H1 (cell line): ENCODE measurements at places on chromosomes 1 and 21. TPM values are rescaled to one million over a fixed set of nuclear protein-coding genes. Genes with fewer than 3 reads are reported as not detected.
A peak's percentile ranks its signal among the peaks of the same experiment; 100 is the strongest.

The METTL13 gene
- polyA plus RNA-seq, result 38.1 and 39.6 TPM in 2 replicates

The DNAI4 gene
- polyA plus RNA-seq, result 0.08 and 0.32 TPM in 2 replicates

The LIN28A gene
- 313 and 403 TPM in 2 replicates for polyA plus RNA-seq

The RCAN1 gene
- 1.7 and 1.8 TPM in 2 replicates for polyA plus RNA-seq

The GJA9 gene
- not detected in 2 replicates for polyA plus RNA-seq

The DNM3 gene
- polyA plus RNA-seq, result 2.0 and 2.3 TPM in 2 replicates

The C1QA gene
- polyA plus RNA-seq, result not detected in 2 replicates

The TRIM62 gene
- 6.3 and 8.7 TPM in 2 replicates for polyA plus RNA-seq

The KPRP gene
- polyA plus RNA-seq, result not detected in 2 replicates

The CHODL gene
- 0.16 and 0.39 TPM in 2 replicates for polyA plus RNA-seq

The HS2ST1 gene
- 2.9 and 5.2 TPM in 2 replicates for polyA plus RNA-seq

The CGN gene
- 15.9 and 20.4 TPM in 2 replicates for polyA plus RNA-seq

The TAS1R3 gene
- 0.03 and 0.16 TPM in 2 replicates for polyA plus RNA-seq

The GJA4 gene
- polyA plus RNA-seq, result 3.9 and 4.3 TPM in 2 replicates

The CTSS gene
- not detected in 2 replicates for polyA plus RNA-seq

The DENND2C gene
- polyA plus RNA-seq, result 0.96 and 1.8 TPM in 2 replicates

DNA sequence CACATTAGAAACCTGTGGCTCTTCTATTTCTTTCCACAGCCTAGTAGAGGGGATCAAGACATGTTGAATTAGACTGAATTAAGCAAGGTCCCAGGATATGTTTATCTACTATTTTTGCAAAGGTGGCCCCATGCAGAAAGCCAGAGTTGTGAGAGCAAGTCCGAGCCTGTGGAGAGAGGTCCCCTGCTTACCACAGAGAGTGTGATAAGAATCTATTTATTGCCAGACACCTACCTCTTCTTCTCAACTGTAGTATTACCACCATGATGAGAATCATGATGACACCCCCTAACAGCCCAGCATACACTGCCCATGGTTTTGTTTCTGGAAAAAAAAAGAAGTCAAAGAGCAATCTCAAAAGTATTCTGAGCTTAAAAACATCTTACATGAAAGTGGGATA, 23.0 kb downstream of the SLAMF1 start:
- DNase-seq, result no peak

DNA sequence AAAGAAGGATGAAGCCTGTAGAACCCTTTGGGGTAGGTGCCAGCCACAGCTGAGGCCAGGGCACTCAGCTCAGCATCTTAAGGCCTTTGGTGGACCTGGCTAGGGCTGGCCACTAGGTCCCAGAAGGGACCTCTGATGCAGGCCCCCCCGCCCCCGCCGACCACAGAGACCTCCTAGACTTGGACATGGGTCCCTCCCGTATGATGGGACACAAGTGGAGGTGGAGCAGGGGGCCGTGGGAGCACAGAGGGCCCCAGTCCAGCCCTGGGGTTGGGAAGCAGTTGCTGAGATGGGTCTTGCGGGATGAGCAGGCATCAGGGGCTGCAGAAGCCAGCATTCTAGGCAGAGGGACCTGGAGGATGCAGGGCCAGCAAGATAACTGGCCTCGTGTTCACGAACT, 3.2 kb downstream of the B4GALT2 start:
- no peak for DNase-seq

GRCh38 chr1:247506831-247507230, 29.4 kb downstream of the OR2C3 start:
- DNase-seq, result no peak

DNA sequence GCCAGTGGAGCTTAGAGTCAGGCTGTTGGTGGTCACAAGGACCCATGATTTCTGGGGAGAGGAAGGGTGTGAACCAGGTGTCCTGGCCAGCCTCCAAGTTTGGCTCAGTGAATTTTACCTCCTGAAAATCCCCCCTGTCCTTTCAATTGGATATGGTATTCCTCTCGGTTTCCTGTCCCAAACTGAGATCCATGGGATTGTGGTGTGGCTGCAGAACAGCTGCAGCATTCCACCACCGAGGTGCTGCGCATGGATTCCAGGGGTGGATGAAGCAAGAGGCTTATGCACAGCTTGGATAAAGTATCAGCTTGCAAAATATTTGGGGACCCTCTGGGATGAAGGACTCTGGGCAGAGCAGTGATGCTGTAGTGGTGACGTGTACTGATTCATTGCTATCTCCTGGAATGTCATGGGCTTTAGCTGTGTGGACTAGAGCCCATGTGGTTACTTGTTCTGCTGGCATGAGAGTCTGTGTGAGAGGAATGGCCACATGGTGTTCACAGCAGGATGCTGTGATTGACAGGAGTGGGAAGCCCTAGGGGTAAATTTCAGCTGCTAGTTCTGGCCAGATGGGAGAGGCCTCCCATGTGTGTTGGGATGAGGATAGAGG, 148.7 kb upstream of the SPAG17 start:
- no peak for DNase-seq

- DNase-seq, result no peak
Measured at GRCh38 chr21:38954588-38955004, 148.9 kb downstream of the ETS2 start.

DNA sequence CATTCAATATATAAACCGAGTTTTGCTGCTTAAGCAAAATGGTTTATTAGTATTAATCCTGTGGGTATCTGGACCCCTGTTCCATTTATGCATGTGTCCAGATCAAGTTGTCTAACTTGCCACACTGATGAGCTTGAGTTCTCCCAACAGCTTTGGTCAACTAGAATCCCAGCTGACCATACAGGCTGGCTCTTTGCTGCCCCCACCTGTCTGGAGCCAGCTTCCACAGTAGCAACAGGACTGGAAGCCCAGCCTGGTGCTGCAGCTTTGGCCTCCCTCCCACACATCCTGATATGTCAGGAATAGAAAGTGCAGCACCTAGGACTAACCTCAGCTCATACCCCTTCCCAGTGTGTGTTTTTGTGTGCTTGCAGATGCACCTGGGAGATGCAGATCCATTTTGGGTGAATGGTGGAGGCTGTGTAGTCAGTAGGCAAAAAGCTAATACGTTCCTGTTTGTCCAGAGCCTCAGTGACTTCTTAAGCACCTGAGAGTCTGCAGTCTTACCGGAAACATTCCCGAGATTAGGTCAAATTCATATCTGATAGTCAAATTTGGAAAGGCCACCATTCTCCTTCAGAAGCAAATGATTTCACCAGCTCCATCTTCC, 40.9 kb upstream of the BEND5 start:
- DNase-seq, result peak; percentile 76

DNA sequence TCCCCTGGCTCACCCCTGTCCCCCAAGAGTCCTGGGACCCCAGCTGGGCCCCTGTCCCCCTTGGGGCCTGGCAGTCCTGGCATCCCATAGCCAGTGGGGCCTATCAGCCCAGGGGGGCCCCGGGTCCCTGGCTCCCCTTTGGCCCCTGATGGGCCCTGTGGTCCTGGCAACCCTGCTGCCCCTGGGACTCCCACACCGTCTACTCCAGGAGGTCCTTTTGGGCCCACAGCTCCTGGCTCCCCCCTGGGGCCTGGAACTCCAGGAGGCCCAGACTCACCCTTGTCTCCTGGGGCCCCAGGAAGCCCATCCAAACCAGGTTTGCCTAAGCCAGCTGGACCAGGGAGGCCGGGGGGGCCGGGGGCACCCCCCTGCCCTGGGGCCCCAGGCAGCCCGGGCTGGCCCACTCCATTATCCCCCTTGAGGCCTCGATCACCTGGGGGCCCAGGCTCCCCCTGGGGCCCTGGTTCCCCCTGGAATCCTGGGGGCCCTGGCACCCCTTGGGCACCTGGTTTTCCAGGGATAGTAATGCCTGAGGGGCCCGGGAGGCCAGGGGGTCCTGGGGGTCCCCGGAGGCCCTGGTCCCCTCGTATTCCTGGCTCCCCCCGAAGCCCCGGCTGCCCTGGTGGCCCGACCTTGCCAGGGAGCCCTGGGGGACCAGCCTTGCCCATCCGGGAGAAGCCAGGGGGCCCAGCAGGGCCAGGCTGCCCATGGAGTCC, 10.1 kb downstream of the ADPRS start:
- DNase-seq, result no peak

DNA sequence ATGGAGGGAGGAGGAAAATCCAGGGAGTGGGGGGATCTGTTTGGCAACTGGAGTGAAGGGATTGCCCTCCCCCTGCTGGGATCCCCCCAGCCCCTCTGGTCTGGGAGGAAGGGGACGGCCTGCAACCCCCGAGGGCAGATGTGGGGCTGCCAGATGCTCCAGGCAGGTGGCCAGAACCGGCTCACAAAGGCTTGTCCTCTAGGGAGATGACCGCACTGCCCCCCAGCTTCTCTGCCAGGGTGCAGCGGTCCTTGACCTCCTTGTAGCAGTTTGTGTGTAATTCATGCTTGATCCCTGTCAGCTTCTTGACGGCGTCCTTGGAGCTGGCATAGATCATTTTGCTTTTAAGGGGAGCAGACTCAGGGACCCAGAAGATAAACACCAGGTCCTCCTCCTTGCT, 69.2 kb downstream of the ROR1 start:
- no peak for DNase-seq

GRCh38 chr1:236143104-236143948, 987 bp downstream of the GPR137B start:
- no peak for DNase-seq

- DNase-seq, result no peak
Measured at GRCh38 chr1:27571439-27572018, 32.4 kb downstream of the AHDC1 start.

DNA sequence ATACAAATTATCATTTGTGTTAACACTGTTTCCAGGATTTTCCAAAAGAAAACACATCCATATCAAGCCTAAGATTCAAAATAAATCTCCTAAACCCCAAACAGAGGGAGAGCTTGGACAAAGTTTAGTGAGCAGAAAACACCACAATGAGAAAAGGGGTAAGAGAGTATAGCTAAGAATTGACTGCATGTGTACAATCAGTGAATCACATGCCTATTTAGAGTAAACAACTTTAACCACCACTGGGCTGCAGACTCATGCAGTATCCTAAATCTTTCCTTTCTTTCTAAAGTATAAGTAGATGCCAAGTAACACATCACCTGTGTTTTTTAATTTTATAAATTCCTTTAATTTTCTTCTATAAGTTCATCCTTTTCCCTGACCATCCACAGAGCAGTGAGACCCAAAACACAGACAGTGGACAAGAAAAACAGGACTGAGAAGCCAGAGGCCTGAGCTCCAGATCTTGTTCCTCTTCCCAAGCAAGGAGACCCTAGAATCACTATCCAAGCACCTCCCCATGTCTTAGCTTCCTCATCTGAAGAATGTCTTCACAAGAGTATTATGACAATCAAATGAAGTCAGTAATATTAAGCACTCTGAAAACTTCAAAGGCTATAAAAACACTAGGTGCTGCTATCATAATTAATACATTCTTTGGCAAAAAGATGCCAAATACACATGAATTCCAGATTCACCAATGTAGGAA, 93.1 kb downstream of the VAV3 start:
- no peak for DNase-seq

GRCh38 chr1:178417858-178418257, 78.9 kb downstream of the CLEC20A start:
- DNase-seq, result no peak

- no peak for DNase-seq
Measured at GRCh38 chr1:30255111-30255724, 468.2 kb downstream of the MATN1 start.

- DNase-seq, result no peak
Measured at GRCh38 chr1:45101947-45102346, 89.9 kb downstream of the UROD start.

- DNase-seq, result no peak
Measured at GRCh38 chr1:204287466-204287891, 72.2 kb downstream of the PLEKHA6 start.

- peak; percentile 94 for DNase-seq
Measured at GRCh38 chr1:25905680-25906643, at the start of gene STMN1. STMN1 (minus strand) TSS chr1:25906419; CDS start chr1:25904676, 1,743 bp downstream.

DNA sequence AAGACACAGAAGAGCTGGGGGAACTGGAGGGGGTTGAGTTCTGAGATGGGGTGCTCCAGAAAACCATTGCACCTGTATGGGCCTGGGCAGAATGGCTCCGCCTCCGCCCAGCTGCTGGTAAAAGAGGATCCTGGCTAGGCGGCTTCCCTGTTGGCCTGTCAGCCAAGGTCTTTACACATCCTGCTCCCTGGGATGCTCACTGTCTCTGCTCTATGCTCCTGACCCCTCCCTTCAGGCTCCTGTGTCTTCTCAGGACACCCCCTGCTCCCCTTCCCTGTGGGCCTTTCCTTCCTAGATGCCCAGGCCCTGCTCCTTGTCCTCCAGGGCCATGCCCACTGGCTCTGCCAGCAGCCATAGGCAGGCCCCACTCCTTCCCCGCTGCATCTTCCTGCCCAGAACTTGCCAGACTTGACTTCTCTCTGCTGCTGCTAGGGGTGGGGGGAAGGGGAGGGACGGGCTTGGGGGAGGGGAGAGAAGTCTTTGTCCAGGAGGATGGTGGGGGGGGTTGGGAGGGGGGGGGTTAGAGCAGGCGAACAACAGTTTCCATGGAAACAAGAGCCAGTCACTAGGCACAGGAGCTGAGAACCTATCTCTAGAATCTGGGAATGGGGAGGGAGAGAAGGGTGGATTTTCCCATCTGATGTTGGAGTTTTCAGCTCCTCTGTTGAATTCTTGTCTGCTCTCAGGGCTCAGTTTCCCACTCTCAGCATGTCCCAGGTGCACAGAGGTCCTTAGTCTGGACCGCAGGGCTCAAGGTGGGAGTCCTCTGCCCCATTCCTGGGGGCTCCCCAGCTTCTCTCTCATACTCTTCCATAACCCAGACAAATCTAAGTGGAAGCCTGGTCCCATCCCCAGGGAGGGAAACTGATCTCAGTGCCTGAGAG, 10.6 kb downstream of the CELSR2 start:
- DNase-seq, result no peak

GRCh38 chr1:226199971-226200370, 13.4 kb upstream of the ACBD3 start:
- no peak for DNase-seq

- DNase-seq, result no peak
Measured at GRCh38 chr1:208089149-208089548, 155.0 kb downstream of the PLXNA2 start.

DNA sequence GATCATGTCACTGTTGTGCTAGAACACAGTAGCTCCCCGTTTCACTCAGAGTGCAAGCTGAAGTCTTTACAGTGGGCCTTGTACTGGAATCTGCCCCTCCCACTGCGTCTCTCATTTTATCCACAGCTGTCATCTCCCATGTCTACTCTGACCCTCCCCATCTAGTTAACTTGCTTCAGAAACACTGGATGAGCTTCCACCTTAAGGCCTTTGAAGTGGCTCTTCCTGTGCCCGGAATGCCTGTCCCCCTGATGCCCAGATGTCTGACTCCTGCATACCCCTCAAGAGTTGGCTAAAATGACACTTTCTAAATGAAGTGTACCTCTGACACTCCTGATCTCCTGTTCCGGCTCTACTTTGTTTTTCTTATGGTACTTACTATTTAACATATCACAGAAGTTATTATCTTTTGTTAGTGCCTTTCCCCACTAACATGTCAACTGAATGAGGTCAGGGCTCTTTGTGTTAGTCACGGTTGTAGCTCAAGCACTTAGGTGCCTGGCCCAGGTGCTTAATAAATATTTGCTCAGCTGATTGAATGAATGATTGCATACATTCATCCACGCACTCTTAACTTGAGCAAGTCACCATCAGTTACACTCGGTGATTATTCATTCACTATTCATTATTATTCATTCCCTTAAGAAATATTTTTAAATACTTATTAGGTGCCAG, 13.3 kb downstream of the ARV1 start:
- DNase-seq, result no peak

GRCh38 chr1:175388285-175388684, 195.7 kb upstream of the KIAA0040 start:
- DNase-seq, result no peak
